ENCODE measurements at places on chromosomes 16 and 17.

- no peak for DNase-seq
Measured at GRCh38 chr17:75654176-75654575, 12.8 kb downstream of the RECQL5 start.

GRCh38 chr17:73719588-73720071, 75.4 kb upstream of the SDK2 start:
- DNase-seq: no peak

DNA sequence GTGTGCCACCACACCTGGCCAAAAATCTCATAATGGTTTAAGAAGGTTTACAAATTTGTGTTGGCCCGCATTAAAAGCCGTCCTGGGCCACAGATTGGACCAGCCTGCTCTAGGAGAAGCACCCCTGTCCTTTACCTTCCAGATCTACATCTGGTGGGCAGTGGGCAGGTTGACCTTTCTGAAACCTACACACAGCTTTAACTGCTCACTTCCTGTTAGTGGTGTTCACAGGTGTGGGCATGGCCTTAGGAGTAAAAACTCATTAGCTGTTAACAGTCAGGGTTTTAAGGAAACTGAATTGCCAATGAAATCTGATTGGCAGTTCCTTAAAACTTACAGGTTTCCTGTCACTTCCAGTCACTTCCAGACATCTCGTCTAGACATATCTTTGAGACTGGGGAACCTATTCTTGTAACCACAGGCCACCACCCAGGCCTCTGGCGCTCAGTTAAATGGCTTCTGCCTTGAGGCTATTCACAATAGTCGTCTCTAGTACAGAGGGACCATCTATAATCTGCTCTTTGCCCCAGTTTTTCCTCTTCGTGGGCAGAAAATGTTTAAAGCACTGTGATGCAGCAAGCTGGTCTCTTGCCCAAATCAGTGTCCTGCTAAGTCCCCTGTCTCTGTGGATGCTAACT, 29.3 kb downstream of the GNGT2 start:
- DNase-seq: no peak

GRCh38 chr17:38504216-38504615, 76.0 kb downstream of the ARHGAP23 start:
- DNase-seq: no peak

DNA sequence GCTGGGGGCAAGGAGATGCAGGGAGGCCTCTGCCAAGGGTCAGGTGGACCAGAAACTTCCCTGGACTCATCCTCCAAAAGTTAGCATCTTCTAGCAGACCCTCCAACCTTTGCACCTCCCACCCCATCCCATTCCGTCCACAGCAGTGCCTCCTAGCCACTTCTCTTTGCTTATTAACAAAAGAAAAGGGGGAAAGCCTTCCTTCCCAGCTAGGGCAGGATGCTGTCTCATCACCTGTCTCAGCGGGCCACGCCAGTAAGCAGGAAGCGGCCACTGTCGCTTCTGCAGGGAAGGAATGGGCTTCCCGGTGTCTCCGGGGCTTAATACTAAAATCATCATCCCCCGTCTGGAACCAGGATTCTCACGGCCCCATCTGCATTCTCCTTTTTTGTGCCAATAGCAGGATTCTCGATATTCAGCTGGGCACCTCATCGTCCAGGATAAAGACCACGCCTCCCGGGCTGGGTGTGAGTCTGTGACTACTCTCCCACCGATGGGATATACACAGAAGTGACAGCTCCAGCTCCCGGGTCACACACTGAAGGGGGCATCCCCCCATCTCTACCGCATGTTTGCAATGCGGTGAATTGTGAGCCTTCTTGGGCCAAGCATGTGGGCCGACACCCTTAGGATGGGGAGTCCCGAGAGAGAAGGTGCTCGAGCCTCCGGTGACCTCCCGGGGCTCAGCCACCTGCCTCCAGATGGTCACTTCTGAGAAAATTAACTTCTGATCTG, 15.5 kb upstream of the RBFOX3 start:
- no peak for DNase-seq

DNA sequence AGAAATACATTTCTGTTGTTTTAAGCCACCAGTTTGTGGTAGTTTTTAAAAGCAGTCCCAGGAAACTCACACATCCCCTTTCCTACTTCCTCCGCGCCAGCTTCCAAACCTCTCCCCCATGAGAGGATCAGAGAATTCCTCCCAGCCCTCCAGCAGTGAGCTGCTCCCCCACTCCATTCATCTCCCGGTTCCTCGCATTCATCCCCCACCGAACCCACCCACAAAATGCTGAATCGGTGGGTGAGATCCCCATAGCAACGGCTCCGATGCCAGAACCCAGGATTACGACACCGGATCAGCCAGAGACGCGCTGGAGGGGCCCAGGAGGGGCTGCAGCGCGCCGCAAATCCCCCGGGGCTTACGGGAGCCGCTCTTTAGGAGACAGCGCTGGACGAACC, 251.4 kb upstream of the RPL38 start:
- DNase-seq: no peak

GRCh38 chr17:13263746-13264145, 245.9 kb upstream of the ELAC2 start:
- DNase-seq: no peak

DNA sequence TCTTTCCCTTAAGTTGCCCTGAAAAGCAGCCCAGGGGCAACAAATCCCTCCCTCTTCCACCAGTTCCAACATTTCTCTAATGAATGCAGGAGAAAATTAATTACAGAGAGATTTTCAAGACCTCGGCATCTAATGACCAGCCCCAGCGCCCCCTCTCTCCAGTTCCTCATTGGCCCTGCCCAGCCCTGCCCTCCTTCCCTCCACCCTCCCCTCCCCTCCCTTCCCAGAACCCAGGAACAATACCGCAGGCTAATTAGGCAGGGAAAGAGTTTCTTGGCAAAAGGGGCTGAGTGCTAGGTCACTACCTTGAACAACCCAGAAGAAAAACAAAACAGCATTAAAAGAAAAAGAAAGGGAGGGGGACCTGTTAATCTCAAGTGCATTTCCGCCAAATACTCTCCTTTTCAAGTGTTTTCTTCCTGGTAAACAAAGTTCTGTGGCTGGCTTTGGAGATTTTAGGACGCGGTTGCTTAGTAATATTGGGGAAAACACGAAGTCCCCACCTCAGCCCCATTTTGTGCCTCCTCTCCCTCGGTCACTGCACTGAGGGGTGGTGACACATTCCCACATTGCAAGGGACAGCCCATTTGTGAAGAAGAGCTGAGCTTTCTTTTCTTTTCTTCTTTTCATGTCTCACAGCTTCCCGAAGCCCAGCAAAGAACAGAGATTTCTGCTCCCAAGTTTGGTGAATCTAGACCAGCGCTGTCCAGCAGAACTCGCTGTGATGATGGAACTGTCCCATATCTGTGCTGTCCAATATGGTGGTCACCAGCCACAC, 215.4 kb downstream of the SOX9 start:
- DNase-seq: no peak

GRCh38 chr17:44930667-44931066, 15.4 kb upstream of the GFAP start:
- no peak for DNase-seq

- no peak for DNase-seq
Measured at GRCh38 chr16:49488740-49489525, 115.3 kb downstream of the C16orf78 start.

GRCh38 chr16:66605177-66605978, 874 bp downstream of the CMTM3 start:
- peak; percentile 17 for DNase-seq

DNA sequence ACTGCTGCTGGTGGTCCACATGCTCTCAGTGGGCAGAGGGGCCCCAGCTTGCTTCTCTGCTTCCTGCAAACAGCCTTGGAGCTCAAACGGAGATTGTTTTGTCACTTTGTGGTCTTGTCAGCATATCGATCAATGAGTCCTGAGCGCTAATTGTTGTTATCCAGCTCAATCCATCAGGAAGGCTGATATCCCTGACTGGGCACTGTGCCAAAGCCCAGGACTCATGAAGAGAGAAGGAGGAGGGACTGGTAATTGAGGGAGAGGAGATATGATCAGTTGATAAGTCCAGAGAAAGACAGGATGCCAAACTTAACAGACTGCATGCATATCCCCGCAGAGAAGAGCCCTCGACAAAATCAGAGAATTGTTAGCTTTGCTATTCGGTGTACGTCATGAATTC, 58.6 kb upstream of the DNAH9 start:
- DNase-seq: no peak

- DNase-seq: no peak
Measured at GRCh38 chr17:65270499-65271253, 133.5 kb downstream of the RGS9 start.

GRCh38 chr16:77430360-77430759, 4.5 kb downstream of the ADAMTS18 start:
- no peak for DNase-seq

DNA sequence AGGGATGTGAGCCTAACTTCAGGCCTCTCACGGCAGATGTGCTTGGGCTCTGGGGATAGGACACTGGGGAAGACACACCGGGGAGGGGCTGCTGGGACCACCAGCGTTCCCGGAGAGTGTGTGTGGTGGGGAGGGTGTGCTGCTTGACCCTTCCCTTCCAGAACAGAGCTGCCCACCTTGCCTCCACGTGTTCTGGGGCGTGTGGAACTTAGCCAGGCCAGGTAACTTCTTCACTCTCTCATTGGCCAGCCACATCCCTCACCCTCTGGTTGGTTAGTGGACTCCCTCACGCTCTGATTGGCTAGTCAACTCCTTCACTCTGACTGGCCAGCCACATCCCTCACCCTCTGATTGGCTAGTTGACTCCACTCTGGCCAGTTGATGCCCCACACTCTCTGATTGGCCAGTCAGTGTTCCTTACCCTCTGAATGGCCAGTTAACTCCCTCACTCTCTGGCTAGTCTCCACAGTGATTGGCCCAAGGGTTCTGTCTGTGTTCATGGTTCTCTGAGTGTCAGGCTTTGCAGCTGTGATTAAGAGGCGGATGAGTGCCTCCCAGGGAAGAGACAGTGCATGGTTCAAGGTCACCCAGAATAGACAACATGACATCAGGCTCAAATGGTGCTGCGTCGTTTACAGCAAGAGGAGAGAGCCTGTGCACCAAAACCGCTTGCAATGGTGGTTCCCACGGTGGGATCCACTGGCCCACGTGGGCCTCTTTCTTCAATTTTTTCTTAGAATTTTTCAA, 10.0 kb downstream of the TMEM235 start:
- DNase-seq: no peak

GRCh38 chr17:47698749-47699535, 5.0 kb downstream of the TBKBP1 start:
- DNase-seq: peak; percentile 85

DNA sequence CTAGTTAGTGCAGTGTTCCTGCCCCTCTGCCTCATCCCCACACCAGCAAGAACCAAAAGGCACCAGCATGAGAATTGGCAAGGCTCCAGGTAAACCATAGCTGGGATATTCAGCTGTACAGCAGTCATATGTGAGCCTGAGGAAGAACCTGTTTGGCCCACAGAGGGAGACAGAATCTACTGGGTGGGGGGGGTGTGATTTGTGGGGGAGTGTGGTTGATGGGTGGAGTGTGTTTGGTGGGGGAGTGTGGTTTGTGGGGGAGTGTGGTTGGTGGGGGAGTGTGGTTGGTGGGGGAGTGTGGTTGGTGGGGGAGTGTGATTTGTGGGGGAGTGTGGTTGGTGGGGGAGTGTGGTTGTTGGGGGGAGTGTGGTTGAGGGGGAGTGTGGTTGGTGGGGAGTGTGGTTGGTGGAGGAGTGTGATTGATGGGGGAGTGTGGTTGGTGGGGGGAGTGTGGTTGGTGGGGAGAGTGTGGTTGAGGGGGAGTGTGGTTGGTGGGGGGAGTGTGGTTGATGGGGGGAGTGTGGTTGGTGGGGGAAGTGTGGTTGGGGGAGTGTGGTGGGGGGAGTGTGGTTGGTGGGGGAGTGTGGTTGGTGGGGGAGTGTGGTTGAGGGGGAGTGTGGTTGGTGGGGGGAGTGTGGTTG, 19.5 kb downstream of the MINK1 start:
- DNase-seq: no peak

- no peak for DNase-seq
Measured at GRCh38 chr17:58503866-58504265, 10.6 kb downstream of the MTMR4 start.

DNA sequence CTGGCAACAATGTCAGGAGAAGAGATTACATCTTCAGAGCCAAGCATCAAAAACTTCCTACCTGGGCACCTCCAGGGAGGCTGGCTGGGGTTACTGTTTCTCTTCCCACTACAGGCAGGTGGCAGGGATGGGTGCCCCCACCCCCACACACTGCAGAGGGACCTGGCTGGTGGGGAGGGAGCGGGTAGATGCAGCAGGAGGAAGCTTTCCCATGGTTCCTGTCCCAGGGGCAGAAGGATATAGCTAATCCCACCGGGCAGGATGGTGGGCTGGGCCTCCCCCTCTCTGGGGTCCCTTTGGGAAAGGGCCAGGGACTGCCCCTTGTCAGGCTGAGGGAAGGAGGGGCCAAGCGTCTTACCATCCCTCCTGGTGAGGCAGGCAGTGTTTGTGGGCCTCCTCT, 16.7 kb upstream of the MTMR4 start:
- DNase-seq: no peak

- DNase-seq: no peak
Measured at GRCh38 chr17:38330941-38331411, 12.8 kb downstream of the GPR179 start.

DNA sequence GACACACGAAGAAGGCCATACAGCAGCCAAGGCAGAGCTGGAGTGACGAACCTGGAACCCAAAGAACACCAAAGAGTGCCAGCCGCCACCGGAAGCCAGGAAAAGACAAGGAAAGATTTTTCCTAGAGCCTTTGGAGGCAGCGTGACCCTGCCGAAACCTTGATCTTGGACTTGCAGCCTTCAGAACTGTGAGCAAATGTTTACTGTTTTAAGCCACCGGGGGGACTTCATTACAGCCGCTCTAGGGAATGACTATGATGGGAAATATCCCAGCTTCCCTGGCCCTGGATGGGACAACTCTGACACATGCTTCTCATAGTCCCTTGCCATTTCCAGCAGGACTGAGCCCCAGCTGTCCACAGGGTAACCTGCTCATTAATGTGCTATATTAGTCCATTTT, 270.6 kb downstream of the HAPSTR1 start:
- DNase-seq: no peak

- no peak for DNase-seq
Measured at GRCh38 chr17:17535957-17536356, 39.8 kb upstream of the RASD1 start.

DNA sequence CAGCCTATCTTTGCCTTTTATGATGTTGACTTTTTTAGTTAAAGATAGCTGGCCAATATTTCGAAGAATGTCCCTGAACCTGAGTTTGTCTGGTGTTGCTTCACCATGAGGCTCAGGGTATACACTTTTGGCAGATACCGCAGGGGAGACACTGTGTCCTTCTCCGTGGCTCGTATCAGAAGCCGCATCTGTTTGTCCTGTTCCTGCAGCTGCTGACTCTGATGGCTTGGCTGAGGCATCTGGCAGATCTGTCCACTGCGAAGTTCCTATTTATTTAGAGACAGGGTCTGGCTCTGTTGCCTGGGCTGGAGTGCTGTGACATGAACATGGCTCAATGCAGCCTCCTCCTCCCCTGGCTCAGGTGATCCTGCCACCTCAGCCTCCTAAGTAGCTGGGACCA, 93.5 kb downstream of the CRISPLD2 start:
- no peak for DNase-seq

GRCh38 chr16:1899641-1900451, 18.4 kb downstream of the HS3ST6 start:
- DNase-seq: no peak

GRCh38 chr17:45228763-45229539, 7.3 kb downstream of the FMNL1 start:
- DNase-seq: peak; percentile 90
